ENCODE measurements at places on chromosomes 4 and X.

DNA sequence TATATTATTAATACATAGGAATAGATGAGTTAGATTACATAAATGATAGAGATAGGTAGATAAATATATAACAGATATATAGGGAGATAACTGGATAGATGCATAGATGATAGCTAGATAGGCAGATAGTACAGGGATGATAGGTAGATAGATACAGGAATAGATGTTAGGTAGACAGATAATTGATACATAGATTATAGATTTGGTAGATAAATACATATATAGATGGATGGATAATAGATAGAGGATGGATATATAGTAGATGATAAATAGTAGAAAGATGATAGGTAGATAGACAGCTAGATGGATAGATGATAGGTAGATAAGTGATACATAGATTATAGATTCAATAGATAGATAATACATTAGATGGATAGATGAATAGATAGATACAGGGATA lies 283.6 kb downstream of the SHOX start:
- DNase-seq, result peak; percentile 9

DNA sequence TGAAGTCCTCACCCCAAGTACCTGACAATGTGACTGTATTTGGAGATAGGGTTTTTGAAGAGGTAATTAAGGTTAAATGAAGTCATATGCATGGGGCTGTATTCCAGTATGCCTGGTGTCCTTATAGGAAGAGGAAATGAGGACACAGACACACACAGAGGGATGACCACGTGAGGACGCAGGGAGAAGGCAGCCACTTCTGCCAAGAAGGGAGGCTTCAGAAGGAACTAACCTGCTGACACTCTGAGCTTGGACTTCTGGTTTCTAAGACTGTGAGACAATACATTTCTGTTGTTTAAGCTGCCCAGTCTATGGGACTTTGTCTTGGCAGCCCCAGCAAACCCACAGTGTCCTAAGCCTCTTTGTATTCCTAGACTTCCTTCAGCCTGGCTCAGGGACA lies 3.0 kb upstream of the SLC2A9 start:
- DNase-seq, result no peak

- DNase-seq, result peak; percentile 20
These were observed 11.7 kb upstream of the PTPN13 start for GRCh38 chr4:86582410-86582809.

GRCh38 chrX:153303276-153304262 lies 18.0 kb downstream of the PNMA6F start:
- DNase-seq, result no peak

- DNase-seq, result peak; percentile 85
These were observed 10.5 kb downstream of the ACSL1 start for GRCh38 chr4:184815046-184815877.

- no peak for DNase-seq
These were observed 35.2 kb upstream of the FAM241A start for GRCh38 chr4:112110059-112110425.

DNA sequence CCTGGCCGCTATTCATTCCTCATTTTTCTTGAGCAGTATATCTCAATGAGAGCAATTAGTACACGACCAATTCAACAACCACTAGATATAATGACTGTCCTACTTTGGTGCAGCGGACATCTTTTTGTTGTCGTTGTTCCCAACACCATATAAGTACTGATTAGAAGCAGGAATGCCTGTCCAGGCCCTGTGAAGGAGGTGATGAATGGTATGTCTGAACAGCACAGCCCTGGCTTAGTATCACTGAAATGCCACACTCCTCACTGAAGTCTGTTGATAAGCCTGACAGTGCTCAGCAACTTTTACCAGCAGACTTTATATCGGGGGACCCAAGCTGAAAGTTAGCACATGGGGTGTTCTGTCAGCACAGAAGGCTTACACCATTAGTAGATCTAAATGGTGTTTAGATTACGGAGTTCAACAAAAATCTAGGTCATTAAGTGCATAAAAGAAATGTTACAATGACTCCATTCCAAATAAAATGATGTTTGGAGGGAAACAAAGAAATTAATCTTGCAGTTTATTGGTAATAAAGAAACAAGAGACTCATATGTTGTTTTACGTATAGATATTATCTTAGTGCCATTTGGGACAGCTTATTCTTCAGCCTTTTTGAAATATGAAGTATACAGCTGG lies 228.3 kb upstream of the TTC29 start:
- no peak for DNase-seq

DNA sequence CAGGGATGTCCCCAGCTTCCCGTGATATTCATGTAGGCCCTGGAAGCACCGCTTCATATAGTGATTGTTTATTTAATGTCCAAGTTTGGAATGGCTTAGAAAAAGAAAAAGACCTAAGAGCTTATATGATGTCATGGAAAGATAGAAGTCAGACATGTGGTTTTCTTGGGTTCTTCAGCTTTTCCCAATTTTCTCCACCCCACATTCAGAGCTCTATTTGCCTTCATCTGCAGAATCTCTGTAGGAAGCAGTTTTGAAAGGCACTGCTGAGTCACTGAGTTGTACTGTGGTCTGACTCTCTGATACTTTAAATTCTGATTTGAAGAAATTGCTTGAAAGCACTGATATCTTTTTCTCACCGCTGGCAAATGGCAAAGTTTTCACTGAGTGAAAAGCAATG lies 120.6 kb upstream of the EDNRA start:
- no peak for DNase-seq

- peak; percentile 34 for DNase-seq
These were observed 158.8 kb downstream of the ADGRA3 start for GRCh38 chr4:22356987-22357596.

GRCh38 chr4:182453830-182454229 lies 210.6 kb downstream of the TENM3 start:
- no peak for DNase-seq

DNA sequence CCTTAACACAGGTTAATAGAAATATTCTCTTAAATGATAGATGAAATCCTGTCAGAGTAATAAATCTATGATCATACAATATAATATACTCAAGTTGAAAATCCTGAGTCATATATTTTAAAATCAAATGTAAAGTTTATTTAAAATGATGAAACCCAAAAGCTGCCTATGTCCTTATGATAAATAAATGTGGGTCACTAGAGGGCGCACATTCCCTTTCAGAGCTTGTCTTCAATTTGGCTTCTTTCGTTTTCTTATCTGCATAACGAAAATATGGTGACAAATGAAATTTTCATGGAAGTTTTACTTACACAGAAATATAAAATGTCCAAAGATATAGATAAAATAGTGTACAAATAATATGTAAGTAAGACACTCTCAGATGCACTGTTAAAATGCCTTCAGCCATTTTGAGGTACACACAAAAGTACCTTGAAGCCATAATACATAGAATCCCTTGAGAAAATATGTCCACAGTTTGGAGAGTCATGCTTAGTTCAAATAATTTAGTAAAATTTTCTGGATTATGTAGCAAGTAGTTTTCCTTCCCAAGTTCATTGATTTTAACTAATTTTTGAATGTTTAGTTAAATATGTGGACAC lies 680.4 kb downstream of the DMD start:
- DNase-seq, result peak; percentile 38

GRCh38 chr4:26325191-26325590 lies 4.4 kb downstream of the RBPJ start:
- DNase-seq, result peak; percentile 68

GRCh38 chr4:38695809-38696208 lies 31.8 kb downstream of the KLF3 start:
- peak; percentile 48 for DNase-seq

GRCh38 chrX:150627957-150628356 lies 59.5 kb downstream of the MTM1 start:
- no peak for DNase-seq

- DNase-seq, result no peak
These were observed 10.5 kb upstream of the PAQR3 start for GRCh38 chr4:78949735-78950134.

DNA sequence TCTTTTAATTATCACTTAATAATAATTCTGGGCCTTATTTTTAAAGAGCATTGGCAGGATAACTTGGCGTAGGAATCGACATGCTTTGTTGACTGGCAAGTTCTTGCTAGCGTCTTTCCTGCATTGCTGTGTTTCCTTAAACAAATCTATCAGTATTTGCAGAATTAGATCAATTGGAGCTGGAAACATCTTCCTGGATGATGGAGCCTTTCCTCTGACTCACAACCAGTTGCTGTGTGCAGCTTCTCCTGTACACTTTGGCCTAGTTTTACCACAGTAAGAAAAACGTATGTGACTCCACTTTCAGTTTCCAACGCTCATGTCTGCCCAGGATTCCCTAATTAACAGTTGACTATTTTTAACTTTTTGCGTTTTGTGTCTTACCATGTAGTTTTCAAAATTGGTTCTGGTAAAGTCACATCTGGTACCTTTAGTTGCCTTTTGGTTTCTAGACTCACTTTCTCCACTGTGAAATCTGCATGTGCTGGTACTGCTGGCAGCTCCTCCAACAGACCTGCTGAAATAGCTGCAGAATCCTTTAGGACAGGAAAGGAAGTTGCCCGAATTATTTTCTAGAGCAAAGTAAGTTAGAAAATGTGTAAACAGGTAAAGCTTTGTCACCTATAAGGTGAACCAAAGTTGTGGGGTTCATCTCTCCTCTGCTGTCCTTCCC lies 553.2 kb upstream of the FAT1 start:
- no peak for DNase-seq

DNA sequence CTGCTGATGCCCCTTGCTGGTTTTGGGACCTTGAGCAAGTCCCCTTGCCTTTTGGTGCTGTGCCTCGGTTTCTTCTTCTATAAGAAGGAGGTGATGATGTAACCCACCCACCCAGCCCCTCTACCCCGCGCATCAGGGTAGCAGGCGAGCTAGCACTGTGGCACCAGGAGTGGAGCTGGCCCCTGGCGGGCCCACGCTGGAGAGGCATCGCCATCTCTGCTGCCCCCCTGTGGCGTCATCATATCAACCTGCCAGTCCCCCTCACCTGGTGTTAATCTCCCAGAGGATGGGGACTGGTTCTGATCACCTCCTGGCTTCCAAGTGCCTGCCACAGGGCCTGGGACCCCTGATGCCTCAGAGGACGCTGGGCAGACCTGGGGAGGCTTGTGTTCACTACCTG lies 6.3 kb upstream of the SORCS2 start:
- DNase-seq, result no peak

GRCh38 chr4:7058792-7059191 lies 9.1 kb downstream of the GRPEL1 start:
- DNase-seq, result no peak

DNA sequence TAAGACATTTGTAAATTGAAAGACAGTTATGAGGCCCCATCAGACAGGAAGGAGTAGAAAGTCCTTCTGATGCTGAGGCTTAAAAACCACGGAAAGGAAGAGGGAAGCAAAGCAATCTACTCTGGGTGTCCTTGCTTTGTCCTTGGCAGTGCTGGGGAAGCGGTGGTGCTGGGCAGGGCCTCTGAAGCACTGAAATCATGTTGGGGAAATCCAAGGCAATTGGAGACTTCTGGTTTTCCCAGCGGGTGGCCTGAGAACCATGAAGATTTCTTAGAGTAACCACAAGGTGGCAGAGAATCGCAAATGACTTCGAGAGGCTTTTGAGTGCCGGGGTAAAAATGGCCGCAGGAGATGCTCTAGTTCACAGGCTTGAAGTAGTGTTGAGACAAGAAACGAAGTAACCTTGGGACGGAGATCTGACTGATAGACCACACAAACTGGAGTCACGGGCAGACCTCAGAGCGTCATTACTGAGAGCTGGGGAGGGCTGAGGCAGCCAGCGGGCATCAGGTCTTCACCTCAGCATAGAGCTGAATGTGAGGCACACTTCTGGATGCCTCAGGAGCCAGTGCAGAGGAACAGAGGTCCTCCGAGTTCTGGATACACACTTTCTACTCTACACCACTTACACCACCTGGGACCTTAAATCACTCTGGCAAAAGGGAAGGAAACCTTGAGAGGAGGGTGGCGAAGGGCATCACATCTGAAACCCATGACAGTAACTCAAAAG lies 130.7 kb upstream of the GPRIN3 start:
- peak; percentile 65 for DNase-seq

DNA sequence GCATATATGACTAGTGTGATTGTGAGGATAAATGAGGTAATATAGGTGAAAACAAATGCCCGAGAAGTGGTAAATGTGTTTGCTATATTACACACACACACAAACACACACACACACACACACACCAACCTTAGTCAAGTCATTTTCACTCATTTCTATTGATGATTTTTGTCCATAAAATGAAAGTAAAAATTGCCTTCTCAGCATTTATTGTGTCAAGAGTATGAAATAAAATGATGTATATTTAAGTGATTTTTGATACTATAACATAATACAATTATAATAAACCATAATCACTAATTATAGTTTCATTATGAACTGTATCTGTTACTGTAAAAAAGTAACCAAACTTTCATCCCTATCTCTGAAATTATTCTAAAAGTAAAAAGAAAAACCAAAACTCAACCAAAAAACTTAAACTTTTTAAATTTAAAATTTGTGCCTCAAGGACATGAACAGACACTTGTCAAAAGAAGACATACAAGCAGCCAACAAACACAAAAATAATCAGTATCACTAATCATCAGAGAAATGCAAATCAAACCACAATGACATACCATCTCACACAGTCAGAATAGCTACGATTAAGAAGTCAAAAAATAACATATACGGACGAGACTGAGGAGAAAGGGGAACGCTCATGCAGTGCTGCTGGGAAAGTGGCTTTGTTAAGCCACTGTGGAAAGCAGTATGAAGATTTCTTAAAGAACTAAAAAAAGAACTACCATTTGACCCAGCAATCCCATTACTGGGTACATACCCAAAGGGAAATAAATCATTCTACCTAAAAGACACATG lies 601.0 kb downstream of the TMA16 start:
- DNase-seq, result no peak

- DNase-seq, result no peak
These were observed 63.9 kb downstream of the FHDC1 start for GRCh38 chr4:153000076-153000420.

GRCh38 chr4:32645653-32646052 lies 1925.5 kb downstream of the PCDH7 start:
- no peak for DNase-seq

DNA sequence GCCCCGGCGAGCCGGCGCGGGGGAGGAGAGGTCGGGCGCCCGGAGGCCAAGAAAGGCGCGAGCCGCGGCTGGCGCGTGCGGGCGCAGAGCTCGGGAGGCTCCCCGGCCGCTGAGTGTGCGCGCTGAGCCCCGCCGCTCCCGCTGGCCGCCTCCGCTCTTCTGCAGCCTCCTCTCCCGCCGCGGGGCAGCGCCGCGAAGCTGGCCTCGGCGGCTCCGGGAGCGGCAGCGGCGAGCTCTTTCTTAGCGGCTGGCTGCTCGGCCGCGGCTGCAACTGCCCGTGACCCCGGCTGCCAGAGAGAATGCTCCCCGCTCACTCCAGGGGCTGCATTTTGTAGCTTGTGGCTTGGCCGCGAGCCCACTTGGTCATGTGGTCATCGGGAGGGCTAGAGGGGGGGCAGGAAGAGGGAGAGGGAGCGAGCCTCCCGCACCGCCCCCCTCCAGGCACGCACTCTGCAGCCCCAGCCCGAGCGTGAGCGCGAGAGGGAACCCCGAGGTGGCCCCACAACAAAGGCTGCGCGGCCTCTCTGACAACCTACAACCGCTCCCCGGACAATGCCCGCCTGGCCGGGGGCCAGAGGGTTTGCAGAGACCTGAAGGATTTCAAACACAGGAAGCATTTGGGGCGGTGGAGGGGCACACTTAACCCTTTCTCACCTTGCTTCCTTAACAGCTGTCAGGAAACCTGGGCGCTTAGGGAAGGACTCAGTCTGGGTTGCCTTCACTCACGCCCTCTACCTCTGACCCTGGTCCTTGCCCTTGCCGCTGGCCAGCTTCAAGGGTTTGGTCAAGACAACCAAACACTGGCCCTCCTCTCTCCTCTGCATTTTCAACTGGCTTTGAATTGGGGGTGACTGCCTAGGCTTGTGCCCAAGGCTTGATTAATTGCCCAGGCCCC lies at the start of gene APLN:
APLN (minus strand) TSS at position 305 of the 895 bp plus-strand sequence. CDS start 326 bp downstream, outside the sequence.
- no peak for DNase-seq

- no peak for DNase-seq
These were observed 997 bp downstream of the NKX1-1 start for GRCh38 chr4:1405254-1405635.
